ENCODE measurements at places on chromosomes 4 and X.

GRCh38 chr4:40838742-40839141 is 89.0 kb downstream of the NSUN7 start:
- no peak for DNase-seq

DNA sequence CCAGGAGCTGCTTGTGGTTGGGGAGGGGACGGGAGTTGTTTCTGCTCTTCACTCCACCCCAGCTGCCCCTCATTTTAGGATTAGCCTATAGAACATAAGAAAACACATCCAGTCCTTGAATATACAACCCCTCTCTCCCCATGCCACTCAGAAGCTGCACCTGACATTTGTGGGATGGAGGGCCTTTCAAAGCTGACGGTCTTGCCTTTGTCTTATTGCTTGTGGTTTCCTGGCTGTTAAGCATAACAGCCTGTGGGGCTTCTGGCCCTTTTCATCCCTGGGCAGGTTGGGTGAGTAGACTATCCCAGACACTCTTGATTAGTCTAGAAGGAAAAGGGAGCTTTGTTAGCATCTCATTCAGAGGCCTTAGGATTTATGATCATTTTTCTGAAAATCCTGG is 407.6 kb upstream of the BOD1L1 start:
- DNase-seq: no peak

- no peak for DNase-seq
Observed at GRCh38 chrX:105314458-105314857, 94.0 kb upstream of the TEX13A start.

DNA sequence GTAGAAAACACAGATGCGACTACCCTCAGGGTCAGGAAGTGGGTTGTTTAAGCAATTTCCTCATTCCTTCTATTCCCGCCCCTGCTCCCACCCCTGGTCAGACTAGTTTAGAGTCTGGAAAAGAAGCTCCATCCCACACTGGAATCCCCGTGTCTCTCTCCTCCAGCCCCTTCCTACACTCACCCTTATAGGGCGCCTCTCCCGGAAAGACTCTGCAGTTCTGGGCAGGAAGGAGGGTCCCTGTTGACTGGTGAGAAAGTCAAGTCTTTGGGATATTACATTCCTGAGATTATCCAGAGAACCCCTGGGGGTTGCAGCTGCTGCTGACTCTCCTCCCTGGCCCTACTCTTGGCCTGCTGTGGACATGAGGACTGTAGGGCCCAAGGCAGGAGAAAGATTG is 11.9 kb downstream of the STARD8 start:
- no peak for DNase-seq

- DNase-seq: no peak
Observed at GRCh38 chr4:145189981-145190380, 9.6 kb upstream of the OTUD4 start.

- DNase-seq: no peak
Observed at GRCh38 chrX:20412871-20413486, 146.3 kb upstream of the RPS6KA3 start.

GRCh38 chr4:174332741-174333493 is 49.2 kb downstream of the CEP44 start:
- DNase-seq: no peak

- DNase-seq: no peak
Observed at GRCh38 chrX:46260499-46260898, 284.7 kb downstream of the ZNF674 start.

- DNase-seq: no peak
Observed at GRCh38 chr4:5919571-5919970, 26.7 kb upstream of the CRMP1 start.

- peak; percentile 22 for DNase-seq
Observed at GRCh38 chr4:149999485-150000074, 78.7 kb upstream of the DCLK2 start.

DNA sequence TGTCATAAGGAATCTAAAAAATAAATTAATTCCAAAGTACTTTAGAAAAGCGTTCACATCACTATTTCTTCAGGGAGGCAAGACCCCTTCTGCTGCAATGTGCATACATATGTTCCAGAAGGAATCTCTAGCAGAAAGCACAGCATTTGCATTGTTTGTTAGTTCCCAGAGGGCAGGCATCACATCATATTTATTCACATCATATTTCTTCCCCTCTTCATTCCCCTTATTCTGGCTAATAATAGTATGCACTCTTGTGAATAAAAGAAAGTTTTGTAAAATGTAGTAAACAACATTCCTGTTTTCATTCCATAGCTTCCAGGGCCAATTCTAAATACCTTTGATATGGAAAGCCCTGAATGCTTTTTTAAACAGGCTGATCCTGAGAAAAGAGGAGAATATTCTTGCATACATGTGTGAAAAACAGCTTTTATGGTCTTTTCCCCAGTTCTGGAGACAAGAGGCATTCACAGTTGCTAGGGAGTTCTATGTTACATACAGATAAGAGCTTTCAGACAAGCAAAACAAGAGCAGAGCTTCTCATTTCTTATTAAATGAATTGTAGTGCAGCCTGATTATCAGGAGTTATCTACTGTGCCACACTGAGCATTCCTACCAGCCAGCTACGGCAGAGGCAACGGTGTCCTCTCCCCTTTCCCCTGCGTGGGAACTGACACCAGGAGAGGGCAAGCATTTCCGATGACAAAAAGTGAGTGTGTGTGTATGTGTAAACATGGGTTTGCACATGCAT is 15.2 kb downstream of the GATB start:
- DNase-seq: no peak

DNA sequence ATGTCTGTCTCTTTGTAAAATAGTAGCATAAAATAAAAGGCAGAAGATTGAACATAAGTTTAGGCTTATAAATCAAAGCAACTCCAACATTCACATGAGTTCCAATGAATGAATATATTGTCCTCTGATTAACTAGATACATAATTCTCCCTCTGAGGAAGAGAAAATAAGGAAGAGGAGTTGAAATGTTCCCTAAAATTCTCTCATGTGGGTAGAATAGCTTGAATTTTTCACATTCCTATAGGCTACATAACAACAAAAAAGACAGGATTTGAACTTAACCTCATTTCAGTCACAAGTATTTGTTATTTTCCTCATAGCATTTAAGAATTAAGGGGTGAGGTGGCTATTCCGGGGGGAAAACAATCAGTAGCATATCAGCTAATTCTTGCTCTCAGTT is 462.4 kb upstream of the NDST4 start:
- no peak for DNase-seq

DNA sequence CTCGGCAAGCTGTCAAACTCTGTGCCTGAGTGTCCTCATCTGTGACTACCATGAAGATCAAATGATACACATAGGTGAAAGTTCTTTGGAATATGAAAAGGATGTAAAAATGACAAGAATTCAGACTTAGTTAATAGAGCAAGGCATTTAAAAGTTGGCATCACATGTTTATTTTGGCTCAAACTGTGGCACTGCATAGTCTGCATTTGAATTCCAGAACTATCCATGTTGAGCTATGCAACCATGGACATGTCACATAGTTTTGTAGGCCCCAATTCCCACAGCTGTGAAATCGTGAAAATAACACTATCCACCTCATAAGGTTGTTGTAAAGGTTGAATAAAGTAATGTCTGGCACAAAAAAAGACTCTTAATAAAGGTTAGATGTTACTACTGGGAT is 33.9 kb downstream of the AFF2 start:
- no peak for DNase-seq

- no peak for DNase-seq
Observed at GRCh38 chr4:26938516-26938915, 77.9 kb downstream of the STIM2 start.

DNA sequence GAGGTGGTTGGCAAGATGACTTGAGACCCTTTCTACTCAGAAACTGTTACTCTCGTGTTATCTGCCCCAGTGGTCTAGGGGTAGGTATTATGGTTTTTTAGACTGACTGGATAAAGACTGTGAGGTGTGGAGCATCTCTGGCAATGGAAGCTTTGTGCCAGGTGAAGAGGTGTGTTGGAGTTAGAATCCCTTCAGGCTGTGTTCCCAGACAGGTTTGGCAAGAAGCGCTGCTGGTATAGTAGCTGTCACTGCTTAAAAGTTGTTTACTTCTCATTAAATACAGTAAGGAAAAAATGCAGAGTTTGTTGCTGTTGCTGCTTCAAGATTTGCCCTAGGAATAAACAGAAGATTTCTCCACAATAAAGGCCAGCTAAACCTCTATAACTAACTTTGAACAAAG is 35.3 kb downstream of the AREG start:
- no peak for DNase-seq

GRCh38 chr4:98466868-98467599 is 191.4 kb downstream of the TSPAN5 start:
- no peak for DNase-seq

DNA sequence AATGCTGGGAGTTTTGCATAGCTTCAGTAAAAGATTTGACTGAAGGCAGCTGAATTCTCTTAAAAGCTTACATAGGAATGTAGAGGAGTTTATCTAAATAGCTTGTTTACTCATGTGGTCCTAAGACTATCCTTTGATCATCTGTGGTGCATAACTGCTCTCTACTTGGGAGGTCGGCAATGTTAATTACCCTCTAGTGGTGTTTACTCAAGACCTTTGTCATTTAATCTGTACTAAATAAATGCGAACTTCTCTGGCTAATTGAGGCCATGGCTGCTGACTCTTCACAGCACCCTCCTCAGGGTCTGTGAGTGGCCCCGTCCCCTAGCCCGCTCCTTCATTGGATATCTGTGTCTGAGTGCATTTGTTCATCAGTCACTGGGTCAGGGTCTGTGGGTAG is 13.8 kb upstream of the TMEM33 start:
- no peak for DNase-seq

DNA sequence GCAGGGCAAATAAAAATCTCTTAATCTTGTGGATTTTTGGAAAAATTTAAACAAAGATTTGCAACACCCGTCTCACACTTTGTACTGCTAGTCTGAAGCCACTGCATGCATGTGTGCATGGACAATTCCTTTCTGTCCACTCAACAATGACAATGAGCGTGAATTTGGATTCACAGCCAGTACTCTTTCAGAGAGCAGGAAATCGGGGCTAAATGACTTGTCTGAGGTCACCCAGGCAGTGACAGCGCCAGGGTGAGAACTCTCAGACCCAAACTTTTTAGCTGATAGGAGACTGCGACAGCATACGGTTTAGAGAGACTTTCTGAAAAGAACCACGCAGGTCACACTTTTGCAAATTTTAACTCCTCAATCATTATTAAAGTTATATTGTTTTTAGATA is 90.9 kb downstream of the ZNF827 start:
- no peak for DNase-seq

GRCh38 chr4:17195461-17196275 is 297.2 kb upstream of the LDB2 start:
- DNase-seq: no peak

DNA sequence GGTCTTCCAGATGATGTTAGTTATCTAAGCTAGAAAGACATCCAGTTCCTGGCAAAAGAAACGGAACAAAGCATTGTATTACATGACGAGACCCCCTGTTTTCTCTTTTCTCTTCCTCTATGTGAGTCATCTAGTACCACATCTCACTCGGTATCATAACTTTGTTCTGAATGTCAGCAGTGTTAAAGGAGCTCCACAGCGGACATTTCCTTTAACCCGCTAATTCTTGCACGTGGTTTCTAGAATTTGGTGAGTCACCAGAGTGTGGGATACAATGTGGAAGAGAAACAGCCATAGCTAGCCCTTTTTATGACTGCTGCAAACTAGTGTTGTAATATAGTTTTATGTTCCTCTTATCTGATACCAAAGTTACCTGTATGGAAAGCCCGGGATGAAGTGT is 243.7 kb downstream of the TENM3 start:
- no peak for DNase-seq

- peak; percentile 60 for DNase-seq
Observed at GRCh38 chrX:83845397-83845796, 15.5 kb upstream of the CYLC1 start.

DNA sequence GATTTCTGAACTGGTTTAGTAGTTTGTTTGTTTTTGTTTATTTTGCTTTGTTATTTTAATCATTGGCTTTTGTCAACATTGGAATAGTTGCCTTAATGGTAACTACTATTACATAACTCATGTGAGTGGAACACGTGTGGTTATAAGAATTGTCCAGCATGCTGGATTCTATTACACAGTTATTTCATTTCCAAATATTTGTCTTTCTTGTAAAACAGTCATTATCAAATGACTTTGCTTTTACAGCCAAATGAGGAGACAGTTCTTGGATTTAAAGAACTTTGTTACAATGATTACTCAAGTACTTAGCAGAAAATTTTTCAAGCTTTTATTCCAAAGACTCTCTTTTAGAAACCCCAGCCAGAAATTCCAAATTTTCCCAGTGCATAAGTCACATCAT is 516.1 kb upstream of the MAGEB2 start:
- no peak for DNase-seq

DNA sequence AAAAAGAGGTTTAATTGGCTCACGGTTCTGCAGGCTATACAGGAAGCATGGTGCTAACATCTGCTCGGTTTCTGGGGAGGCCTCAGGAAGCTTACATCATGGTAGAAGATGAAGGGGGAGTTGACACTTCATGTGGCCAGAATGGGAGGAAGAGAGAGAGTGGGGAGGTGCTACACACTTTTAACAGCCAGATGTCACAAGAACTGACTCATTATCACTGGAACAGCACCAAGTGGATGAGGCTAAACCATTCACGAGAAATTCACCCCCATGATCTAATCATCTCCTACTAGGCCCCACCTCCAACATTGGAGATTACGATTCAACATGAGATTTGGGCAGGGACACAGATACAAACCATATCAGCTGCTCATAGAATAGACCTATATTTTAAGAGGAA is 255.8 kb downstream of the OPHN1 start:
- no peak for DNase-seq

DNA sequence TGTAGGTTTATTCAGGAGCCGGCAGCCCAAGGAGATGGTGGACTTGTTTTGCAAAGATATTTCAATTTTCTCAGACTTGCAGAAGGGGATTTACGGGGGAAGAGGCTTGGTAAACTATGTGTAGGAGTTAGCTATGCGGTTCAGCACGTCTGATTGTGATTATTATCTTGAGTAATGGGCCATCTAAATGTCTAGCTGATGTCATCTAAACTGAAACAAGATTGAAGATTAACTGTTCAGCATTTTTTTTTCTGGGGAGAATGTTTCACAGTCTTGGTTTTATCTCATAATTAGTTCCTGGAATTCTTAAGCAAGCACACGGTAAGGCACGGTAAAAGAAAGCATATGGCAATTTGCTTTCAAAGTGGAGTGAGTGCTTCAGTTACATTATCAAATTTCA is 207.3 kb upstream of the CXorf51B start:
- no peak for DNase-seq

DNA sequence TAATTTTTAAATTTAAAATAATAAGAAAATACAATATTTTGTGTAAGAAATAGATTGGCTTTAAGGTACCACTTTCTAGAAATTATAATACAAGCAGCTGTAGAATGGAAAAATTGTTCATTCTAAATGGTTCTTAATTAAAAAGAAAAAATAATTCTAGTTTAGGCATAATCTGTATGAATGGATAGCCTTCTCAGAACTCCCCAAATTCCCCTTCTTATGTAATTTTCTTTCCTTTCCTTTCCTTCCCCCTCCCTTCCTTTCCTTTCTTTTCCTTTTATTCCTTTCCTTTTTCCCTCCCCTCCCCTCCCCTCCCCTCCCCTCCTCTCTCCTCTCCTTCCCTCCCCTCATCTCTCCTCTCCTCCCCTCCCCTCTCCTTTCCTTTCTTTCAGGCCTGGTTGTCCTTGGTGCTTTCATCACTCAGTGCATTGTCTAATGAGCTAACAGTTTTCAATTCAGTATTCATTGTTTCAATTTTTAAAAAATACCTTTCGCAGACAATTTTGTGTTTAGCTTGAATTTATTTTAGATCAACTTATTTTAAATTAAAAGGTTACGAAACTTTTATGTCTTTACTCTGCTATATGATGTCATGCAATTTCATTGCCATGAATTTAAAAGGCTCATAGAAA is 28.8 kb downstream of the LRIT3 start:
- no peak for DNase-seq
